ENCODE measurements at places on chromosomes 2 and 18.

DNA sequence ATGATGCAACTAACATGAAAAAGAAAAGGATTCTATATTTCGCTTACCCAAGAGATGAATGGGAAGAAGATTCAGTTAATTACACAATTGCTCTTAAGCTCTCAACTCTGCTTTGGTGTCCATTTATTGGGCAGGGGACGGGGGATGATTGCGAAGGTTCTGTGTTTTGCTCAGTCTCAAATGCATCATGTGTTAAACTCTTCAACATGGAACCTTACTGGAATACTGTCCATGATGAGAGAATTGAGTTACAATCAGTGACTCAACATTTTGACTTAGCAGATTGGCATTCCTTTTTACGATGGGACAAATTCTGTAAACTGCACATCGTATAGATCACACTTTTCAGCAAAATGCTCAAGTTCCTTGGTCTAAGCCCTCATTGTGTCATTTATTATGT is 135.6 kb downstream of the RBMS1 start:
- DNase-seq, result no peak

- no peak for DNase-seq
Measured at GRCh38 chr18:44637210-44638033, 43.3 kb upstream of the SETBP1 start.

GRCh38 chr18:67074309-67074708 is 442.2 kb downstream of the DSEL start:
- DNase-seq, result no peak

DNA sequence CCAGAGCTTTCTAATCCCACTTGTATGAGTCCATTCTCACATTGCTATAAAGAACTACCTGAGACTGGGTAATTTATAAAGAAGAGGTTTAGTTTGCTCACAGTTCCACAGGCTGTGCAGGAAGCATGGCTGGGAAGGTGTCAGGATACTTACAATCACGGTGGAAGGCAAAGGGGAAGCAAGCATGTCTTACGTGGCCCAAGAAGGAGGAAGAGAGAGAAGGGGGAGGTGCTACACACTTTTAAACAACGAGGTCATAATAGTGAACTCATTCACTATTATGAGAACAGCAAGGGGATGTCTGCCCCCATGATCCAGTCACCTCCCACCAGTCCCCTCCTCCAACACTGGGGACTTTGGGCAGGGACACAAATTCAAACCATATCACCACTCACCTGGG is 67.8 kb downstream of the TTC32 start:
- DNase-seq, result no peak

DNA sequence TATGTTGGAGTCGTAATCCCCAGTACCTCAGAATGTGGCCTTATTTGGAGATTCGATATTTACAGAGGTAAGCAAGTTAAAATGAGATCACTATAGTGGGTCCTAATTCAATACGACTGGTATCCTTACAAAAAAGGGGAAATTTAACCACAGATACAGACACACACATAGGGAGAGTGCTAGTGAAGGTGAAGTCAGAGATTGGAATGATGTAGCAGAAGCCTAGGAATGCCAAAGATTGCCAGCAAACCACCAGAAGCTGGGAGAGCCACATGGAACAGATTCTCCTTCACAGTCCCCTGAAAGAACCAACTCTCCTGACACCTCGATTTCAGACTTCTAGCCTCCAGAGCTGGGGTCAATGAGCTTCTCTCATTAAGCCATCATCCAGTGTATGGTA is 17.7 kb upstream of the ACTR3 start:
- DNase-seq, result no peak

All from activated naive CD4-positive, alpha-beta T cell (primary cell).